ENCODE measurements at places on chromosomes 7 and 10.
A peak's percentile ranks its signal among the peaks of the same experiment; 100 is the strongest.

DNA sequence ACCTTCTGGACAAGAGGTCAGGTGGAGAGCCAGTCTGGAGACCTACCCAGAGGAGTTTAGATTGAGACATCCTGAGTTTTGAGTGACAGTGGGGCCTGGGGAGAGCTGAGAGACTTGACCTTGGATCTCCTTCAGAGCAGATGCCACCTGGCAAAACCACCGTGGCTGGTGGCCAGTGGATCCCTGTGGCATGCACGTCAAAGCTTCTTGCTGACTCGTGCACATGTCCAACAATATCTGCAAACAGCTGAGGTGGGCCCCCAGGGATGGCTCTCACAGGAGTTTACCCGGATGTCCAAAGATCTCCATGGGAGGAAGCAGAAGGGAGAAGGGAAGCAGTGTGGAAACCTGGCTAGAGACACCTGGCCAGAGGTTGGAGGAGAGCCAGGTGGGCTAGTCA is 230.5 kb downstream of the FANK1 start:
- no peak for DNase-seq

GRCh38 chr10:68208424-68209042 is 23.4 kb downstream of the ATOH7 start:
- DNase-seq, result peak; percentile 62

- no peak for DNase-seq
These were observed 59.2 kb upstream of the MTPN start for GRCh38 chr7:136036336-136036735.

DNA sequence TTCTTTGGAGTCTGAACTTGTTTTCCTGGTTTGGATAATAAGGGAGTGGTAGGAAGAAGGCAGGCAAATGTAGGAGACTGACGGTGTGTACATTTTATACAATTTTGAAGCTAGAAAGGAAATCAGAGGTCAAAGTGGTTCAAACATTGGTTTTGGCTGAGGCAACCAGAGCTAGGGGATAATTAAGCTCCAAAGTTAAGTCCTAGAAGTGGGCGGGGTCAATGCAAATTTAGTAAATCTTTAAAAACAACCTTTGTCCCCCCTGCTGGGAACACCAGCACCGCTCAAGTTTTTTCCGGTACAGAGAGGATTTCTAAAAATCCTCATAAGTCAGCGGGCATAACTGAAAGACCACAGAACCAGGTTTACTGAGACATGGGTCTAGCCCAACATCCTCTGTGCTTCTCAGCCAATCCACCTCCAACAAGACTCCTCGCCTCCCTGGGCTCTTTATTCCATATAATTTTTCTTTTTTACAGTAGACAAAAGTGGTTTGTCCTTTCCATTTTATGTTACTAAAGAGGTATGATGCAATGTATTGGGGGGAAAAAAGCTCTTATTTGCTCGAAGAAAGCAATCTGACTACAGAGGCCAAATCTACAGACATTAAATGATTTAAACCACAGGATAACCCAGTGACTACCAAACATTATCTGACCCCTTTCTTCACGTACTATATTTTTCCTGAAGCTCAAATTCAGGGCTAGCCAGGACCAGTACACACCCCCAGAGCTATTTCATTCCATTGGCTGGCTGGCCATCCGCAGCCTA is 1.6 kb downstream of the GLUD1 start:
- no peak for DNase-seq

- peak; percentile 81 for DNase-seq
These were observed 128.4 kb upstream of the BTBD16 start for GRCh38 chr10:122142641-122143237.

GRCh38 chr7:134184767-134185166 is 57.6 kb downstream of the LRGUK start:
- DNase-seq, result no peak

- peak; percentile 30 for DNase-seq
These were observed 134.1 kb downstream of the SPAG6 start for GRCh38 chr10:22479419-22479818.

- no peak for DNase-seq
These were observed 3.2 kb upstream of the EPC1 start for GRCh38 chr10:32349968-32350738.

DNA sequence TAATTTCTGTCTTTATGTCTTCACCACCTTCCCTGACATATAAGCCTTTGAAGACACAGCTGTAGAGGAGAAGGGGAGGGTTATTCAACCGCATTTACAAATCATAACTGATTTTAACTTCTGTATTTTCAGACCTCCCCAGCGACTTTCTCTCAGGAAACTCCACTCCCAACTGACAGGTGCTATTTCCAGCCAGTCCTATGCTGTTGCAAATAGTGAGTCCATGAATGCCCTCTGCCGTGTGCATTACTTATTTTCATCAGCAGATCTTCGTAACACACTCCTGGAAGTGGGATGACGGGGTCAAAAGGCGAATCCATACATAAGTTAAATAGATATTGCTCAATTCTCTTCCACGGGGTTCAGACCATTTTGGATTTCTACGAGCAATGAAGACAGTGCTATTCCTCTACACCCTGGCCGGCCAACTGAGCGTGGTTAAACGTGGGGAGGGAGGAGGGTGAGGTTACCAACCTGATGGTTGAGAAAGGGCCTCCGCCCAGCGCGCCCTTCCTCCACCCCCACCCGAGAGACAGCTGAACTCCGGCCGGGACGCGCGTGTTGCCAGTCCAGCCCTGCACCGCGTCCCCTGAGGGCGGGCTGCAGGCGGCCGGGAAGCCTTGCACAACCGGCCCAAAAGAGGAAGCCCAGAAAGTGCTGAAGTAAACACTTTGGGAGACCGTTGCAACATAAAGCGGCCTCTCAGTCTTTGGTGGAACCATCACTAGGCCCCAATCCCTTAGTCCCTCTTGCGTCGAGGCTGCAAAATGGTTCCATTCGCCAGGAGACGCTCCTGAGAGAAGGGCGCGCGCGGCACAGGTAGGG is at the start of gene APBB1IP:
TSS of gene APBB1IP (plus strand) at position 705 of the 825 bp plus-strand sequence. CDS start 53,986 bp downstream, outside the sequence.
- DNase-seq, result peak; percentile 24

GRCh38 chr10:94137747-94138146 is 144.0 kb downstream of the PLCE1 start:
- DNase-seq, result no peak

DNA sequence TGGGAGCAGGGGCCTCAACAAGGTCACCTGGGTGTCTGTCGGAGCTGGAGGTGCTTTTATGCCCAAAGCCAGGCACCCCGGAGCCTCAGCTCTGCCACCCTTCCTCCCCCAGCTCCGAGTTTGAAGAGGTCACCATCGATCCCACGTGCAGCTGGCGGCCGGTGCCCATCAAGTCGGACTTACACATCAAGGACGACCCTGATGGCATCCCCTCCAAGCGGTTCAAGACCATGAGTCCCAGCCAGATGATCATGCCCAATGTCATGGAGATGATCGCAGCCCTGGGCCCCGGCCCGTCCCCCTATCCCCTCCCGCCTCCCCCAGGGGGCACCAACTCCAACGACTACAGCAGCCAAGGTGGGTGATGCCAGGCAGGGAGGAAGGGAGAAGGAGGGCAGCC is 41.3 kb upstream of the PPIF start:
- DNase-seq, result no peak

DNA sequence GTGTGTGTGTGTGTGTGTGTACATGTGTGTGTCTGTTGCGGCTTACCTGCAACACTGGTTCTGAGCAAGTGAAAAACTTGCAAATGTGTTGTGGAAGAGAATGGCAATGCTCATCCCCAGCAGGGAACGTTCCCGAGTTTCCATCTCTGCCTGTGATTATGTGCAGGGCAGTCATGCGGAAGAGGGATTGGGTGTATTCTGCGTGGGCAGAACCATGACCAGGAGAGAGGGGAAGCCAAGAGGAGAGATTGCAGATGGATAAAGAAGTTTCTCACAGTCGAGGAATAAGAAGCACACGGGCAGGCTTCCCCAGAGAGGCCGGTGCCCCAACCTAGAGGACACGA is 99.9 kb downstream of the CTBP2 start:
- no peak for DNase-seq

- DNase-seq, result peak; percentile 50
These were observed 40.3 kb downstream of the COL17A1 start for GRCh38 chr10:104045151-104046089.

DNA sequence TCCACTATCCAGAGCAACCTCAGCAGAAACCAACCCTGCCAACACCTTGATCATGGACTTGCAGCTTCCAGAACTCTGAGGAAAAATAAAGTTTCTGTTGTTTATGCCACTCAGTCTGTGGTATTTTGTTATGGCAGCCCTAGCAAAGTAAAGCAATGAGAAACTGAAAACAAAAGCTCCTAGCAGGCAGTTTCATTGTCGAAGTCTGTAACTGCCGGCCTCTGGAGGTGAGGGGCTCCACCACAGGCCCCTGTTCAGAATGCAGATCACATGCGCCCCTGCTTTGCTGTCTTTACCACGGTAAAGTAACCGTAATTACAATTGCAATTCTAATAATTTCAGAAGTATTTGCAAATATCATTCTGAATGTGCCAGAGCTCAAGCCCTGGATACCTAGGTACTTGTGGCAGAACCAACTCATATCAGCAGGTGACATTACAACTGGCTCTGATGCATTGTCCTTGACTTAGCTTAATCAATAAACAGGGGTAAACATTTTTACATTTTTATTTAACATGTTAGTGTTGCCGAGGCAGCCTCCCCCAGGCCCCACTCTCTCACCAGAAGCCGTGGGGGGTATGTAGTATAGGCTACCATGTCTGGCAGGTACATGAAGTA is 193.2 kb downstream of the ELMO1 start:
- DNase-seq, result no peak

DNA sequence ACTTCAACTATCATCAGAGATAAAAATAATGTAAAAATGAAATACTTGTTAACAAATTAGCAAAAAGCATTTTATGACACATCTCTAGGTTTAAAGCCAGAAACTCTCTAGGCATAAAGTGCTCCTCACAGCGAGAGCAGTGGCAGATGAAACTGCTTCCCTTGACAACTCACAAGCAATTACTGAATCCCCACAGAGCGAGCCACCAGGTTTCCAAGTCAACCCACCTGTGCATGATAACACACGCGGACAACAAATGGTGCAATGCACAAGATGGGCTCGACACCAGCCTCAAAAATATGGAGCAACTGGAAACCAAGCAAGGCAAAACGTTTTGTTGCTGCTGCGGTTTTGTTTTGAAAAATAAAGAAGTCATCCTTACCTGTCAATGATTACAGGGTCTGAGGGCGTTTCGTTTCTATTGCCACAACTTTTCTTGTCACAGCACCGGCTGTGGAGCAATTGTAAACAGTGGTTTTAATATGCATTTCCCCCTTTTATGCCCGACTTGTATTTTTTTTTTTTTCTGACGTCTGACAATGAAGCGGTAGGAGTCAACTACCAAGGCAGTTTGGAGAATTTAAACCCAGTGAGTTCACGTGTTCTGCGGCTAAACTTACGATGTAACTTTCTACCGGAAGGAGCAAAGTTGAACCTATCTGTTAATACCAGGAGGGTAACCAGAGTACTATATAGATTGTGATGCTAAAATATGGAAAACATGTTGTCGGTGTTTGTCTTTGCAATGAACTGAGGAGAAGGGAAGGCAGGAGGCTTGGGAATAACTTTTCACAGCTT is 7.0 kb downstream of the EBF3 start:
- DNase-seq, result peak; percentile 47

- DNase-seq, result no peak
These were observed 715.2 kb downstream of the SUGCT start for GRCh38 chr7:40850017-40850416.

- no peak for DNase-seq
These were observed 151.0 kb downstream of the CHN2 start for GRCh38 chr7:29345590-29345989.

DNA sequence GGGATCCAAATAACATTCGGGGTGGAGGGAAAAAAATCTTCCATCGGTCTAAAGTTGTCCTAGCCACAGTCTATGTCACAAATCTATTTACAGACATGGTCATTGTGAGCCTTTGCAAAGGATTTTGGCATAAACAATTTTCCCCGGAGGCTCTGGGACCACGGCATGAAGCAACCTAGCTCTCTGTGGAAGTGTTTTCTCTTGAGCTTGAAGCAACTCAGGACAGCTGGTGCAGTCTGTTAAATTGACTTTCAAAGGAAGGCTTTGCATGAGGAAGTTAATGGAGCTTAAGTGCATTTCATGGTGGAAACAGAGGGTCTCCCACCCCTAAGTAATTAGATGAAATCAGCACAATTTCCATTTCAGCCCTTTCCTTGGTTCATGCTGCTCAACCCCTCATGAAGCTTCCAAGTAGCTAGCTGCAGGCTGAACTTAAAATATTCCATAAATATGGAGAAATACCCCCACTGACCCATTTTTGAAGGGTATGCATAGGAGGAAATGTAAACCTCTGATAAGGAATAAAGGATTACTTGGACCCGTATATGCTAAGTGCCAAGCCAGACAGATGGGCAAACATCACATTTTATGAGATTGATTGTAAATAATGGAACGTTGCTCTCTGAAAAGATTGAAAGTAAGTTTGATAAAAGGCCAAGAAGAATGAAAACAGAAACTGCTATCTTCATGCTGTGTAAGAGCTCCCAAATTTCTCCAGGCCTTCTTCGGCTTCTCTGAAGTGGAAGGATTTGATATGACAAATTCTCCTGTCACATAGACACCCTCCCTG is 39.9 kb downstream of the CCDC3 start:
- DNase-seq, result no peak

DNA sequence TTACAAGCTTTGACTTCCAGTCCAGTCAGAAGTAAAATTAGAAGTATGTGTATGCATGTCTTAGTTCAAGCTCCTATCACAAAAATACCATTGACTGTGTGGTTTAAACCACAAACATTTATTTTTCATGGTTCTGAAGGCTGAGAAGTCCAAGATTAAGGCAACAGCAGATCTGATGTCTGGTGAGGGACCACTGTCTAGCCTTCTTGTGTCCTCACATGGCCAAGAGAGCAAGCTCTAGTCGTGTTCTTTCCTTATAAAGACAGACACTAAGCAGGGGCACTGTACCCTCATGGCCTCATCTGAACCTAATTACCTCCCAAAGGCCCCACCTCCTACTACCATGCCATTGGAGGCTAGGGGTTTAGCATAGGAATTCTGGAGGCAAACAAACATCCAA is 41.3 kb upstream of the ARL4A start:
- DNase-seq, result no peak

DNA sequence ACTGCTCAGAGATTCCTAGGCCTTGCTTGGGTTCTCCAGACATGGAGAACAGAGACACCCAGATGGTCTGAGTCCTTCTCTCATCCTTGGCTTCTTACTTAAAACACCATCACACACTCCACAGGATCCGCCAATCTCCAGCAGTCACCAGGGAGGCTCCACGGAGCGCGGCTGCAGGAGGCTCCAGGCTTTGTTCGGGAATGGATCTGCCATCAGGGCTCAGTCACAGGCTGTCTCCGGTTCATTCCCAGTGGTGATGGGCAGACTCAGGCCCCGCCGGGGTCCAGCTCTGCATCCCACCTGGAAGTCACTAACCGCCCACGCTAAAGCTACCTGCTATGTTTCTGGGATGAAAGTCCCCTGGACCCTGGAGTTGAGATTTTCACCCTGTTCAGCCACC is 312.9 kb downstream of the TCERG1L start:
- no peak for DNase-seq

GRCh38 chr7:91019686-91020385 is 244.4 kb upstream of the FZD1 start:
- DNase-seq, result no peak

GRCh38 chr7:132424821-132425724 is 151.2 kb downstream of the PLXNA4 start:
- DNase-seq, result no peak

- no peak for DNase-seq
These were observed 72.2 kb upstream of the MYL10 start for GRCh38 chr7:101701153-101701794.

Measured in glutamatergic neuron (in vitro differentiated cells).